ENCODE measurements at places on chromosomes 12 and 14.

DNA sequence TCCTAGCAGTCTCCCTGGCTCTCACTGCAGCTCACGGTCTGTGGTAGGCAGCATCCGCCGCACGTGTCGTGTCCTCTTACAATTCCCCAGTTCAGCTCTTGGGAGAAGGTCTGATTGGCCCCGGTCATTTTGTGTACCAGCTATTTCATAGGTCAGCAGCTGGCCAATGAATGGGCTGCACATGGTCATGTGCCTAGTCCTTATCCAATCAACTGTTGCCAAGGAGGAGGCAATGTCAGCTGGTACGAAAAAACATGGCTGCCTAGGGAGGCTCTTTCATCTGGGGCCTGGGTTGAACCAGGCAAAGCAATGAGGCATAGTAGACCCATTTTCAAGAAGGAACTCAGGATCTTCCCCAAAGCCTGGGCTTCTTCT is 46.1 kb downstream of the RNFT2 start:
- no peak for DNase-seq

DNA sequence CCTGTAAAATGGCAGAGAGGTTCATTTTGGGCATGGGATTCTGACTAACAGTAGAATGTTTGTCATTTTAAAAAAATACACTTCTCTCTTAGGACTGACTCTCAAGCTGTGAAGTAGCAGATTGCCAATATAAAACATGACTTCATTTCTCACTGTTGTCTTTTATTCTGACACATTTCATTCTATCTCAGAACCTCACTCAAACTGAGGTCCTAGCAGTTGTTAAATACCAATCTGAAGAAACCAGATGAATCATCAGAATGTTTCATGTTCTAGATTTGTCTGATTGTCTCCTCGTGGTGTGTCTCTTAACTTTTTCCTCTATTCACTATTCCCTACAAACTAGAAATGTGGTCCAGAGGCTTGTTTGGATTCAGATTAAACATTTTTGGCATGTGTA is 276.5 kb upstream of the NPAS3 start:
- no peak for DNase-seq

GRCh38 chr12:132765361-132765760 is 3.7 kb upstream of the ANKLE2 start:
- DNase-seq = no peak

GRCh38 chr12:93571365-93571924 is 1.0 kb upstream of the SOCS2 start:
- peak; percentile 48 for DNase-seq

- DNase-seq = no peak
Measured at GRCh38 chr14:65949711-65950516, 536.3 kb upstream of the CCDC196 start.
